ENCODE measurements at places on chromosomes 3 and 15.
A peak's percentile ranks its signal among the peaks of the same experiment; 100 is the strongest.

DNA sequence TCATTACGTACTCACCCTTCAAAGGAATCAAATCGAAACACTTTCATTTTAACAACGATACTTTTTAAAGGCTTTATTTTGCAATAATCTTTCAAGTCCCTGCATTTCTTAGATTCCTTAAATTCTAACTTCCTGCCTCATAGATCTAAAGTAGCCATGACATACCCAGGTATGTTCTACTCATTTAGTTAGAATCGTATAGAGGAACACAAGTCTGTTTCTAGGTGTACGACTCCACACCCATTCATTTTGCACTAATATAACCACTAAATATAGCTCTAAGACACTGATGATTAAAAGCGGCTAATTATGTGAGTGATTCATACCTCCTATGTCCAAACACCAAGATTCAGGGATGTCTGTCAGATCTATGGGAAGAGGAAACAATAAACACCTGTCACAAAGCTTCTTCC is 1.3 kb downstream of the ATP13A3 start:
- no peak for DNase-seq

GRCh38 chr3:10437995-10438901 is 67.1 kb downstream of the ATP2B2 start:
- no peak for DNase-seq

- DNase-seq, result no peak
These were observed 10.3 kb upstream of the RFTN1 start for GRCh38 chr3:16523778-16524177.

- DNase-seq, result no peak
These were observed 507 bp downstream of the DIPK2A start for GRCh38 chr3:143972155-143972504.

- DNase-seq, result peak; percentile 24
These were observed 30.2 kb downstream of the IFT80 start for GRCh38 chr3:160368804-160369203.

DNA sequence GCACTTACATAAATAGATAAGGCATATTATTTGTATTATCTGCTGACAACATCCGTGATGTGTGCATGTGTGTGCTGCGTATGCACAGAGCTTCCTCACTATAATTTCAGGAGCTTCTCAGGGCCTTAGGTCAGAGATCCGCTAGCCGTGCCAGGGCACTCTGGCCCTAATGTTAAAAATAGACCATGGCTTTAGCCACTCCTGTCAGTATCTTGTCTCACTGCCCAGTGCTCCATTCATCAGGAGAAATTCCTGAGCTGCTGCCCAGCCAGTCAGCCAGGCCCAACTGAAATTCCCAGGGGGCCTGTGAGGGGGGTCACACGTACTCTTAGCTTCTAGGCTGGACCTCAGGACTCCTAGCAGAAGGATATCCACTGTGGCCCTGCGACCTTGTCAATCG is 70.0 kb upstream of the ABHD2 start:
- DNase-seq, result no peak

GRCh38 chr3:65578861-65579260 is 459.9 kb downstream of the MAGI1 start:
- no peak for DNase-seq

- DNase-seq, result no peak
These were observed 34.4 kb upstream of the SLC6A1 start for GRCh38 chr3:10957976-10958749.

- no peak for DNase-seq
These were observed 238.0 kb downstream of the SHOX2 start for GRCh38 chr3:157868196-157868595.

Data from CD4-positive, alpha-beta memory T cell (primary cell).